ACHN (cell line): ENCODE measurements at places on chromosomes 5 and 9.
A peak's percentile ranks its signal among the peaks of the same experiment; 100 is the strongest.

- DNase-seq: no peak
These were observed 15.2 kb downstream of the STRBP start for GRCh38 chr9:123253204-123253603.

DNA sequence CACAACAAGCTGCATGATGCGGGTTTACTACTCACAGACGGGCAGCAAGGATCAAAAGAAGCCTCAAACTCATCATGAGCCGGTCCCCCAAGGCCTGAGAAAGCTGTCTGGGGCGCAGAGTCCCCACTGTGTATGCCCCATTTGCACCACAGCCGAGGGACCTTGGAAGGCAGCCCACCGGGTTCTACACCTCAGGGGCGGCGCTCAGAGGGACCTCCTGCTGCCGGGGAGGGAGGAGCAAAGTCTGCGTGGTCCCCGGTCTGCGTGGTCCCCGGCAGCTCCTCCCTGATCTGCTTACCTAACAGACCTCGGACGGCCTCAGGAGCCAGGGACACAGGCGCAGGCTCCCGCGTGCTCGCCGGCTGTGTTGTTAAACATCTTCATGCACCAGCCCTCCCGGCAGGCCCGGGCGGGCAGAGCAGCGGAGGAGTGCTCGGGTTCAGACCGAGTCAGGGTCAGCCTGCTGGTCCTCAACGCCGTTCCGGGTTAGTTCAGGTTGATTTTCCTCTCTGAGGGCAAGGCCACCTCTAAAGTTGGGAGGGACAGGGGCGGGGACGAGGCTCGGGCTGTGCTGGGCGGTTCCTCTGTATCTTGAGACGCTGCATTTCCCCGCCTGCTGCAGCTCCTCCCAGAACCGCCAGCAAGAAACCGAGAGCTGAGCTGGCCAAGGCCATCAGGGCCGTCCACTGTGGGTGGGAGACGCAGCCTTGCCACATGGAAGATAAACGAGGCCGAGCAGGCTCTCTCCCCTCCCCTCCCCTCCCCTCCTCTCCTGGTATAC, 74.6 kb downstream of the MRPL36 start:
- no peak for DNase-seq

GRCh38 chr5:179230061-179230461, 115.2 kb downstream of the ADAMTS2 start:
- no peak for DNase-seq

- no peak for DNase-seq
These were observed 6.9 kb upstream of the TRIO start for GRCh38 chr5:14136228-14136627.

- DNase-seq: no peak
These were observed 19.5 kb downstream of the ERAP1 start for GRCh38 chr5:96788112-96788749.

DNA sequence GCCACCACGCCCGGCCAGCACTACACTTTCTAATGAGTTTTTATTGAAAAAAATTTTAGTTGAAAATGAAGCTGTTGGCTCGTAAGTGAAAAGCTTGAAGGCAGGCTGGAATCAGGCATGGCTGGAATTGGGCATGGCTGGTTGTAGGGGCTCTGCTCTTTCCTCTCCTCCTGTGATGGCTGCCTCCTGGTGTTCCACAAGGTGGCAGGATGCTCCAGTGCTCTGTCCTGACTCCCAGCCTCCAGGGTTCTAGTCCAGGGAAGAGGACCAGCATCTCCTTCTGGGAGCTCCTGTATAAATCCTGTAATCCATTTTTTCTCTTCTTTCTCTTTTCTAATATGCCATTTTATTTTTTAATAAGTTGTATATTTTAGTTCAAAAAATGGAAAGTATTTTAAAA, 57.2 kb upstream of the DHFR start:
- peak; percentile 52 for DNase-seq

DNA sequence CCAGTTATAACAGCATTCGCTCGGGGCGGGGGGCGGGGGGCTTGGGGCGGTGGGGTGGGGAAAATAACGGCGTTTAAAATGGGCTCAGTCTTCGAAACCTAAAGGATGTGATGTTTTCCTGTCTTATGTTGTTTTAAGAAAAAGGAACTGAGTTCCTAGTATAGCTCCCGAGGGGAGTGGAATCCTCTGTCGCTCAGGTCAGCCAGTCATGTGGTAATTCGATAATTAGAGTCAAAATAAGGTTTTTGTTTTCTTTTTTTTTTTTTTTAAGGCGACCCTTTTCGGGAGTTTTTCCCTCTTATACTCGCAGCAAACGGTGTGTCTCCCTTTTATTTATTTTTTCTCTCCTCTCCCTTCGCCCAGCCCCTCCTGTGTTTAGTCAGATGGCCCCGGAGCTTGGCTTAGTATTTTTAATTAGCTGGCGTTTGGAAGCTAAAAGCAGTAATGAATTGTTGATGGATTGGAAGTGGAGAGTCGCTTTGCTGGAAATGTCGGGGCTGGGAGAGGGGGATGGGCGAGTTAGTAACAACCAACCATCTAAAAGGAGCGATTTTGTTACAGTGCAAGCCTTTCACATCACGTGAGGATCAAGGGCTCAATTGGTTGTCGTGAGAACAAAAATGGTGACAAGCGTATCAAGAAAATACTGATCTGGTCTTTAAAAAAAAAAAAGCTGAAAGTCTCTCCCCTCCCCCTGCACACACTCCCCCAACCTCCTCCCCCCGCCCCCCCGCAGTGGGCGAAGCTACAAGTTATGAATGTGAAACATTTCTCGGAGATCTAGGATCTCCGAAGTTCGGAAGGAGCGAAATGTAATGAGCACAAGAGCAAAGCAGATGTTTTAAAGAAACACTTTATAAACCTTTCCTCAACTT, 714 bp upstream of the ZNF608 start:
- DNase-seq: peak; percentile 83

GRCh38 chr5:133897431-133897830, 71.0 kb downstream of the C5orf15 start:
- DNase-seq: no peak

GRCh38 chr5:18526792-18527405, 892.6 kb downstream of the TAF11L14 start:
- no peak for DNase-seq

DNA sequence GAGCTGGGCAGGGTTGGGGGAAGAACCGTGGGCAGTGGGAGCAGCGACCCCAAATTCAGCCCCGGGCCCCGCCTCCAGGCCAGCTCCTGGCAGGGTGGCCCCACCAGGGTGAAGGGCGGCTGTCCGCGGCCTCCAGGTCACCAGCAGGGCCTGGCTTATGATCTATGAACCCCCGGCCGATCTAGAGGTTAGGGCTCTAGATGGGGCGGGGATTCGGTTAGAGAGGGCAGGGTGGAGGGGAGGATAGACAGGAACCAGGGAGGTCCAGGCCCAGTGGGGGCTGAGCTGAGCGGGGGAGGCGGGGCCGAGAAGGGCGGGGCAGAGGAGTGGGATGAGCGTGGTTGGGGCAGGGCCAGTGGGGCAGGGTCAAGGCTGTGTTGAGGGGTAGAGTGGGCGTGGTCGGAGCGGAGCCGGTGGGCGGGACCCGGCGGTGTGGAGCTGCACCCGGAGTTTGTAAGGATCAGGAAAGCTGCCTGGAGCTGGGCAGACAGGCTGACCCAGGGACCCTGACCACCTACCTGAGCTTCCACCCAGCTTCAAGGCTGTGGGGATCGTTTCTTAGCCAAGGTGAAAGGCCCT, 29.3 kb upstream of the OBP2B start:
- DNase-seq: peak; percentile 89

DNA sequence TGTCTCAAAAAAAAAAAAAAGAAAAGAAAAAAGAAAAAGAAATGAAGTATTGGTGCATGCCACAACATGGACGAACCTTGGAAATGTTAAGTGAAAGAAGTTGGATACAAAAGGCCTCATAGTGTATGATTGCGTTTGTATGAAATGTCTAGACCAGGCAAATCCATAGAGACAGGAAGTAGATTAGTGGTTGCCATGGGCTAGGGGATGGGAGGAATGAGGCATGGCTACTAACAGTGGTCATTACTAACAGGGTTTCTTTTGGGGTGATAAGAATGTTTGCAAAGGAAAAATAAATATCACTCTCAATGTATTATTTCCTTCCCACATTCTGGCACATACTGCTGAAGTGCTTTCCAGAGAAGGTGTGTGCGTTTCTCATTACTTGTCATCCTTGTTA, 44.1 kb downstream of the UGCG start:
- no peak for DNase-seq

GRCh38 chr9:88187631-88188030, 49.4 kb upstream of the SPATA31C2 start:
- DNase-seq: no peak

DNA sequence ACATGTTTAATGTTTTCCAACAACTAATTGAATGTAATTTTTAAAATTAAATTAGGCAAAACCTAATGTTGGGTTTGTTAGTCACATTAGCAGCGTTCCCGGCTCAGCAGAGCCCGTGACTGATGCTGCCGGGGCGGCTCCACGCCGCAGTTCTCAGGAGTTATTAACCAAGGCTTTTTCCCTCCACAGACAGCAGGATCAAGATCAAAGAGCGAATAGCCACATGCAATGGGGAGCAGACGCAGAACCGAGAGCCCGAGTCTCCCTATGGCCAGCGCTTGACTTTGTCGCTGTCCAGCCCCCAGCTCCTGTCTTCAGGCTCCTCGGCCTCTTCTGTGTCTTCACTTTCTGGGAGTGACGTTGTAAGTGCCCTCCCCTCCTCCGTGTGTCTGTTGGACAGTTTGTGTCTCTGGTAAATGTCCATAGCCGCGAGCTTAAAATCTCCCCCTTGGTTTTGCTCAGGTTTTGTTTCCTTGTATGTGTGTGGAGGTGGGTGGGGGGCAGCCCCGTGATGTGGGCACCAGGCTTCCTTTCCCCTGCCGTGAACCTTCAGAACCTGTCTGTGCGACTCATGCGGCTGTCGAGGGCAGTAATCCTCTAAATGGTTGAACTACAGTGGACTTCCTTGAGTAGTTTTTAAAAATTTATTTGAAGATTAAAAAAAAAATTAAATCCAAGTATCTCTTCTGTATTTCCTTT, 37.1 kb downstream of the TENT4A start:
- no peak for DNase-seq
